ENCODE measurements at places on chromosomes 7 and 10. TPM values are rescaled to one million over a fixed set of nuclear protein-coding genes. Genes with fewer than 3 reads are reported as not detected.

The BTBD16 gene
- total RNA-seq = not detected

The HABP2 gene
- 0.23 TPM for total RNA-seq

The PANK1 gene
- total RNA-seq = 44.8 TPM

The FEZF1 gene
- 12.2 TPM for total RNA-seq

The TLX1 gene
- total RNA-seq = not detected

The FANK1 gene
- 11.3 TPM for total RNA-seq

The PAX4 gene
- total RNA-seq = not detected

The FOXI2 gene
- total RNA-seq = not detected

The MRPL32 gene
- total RNA-seq = 51.7 TPM

The SLIT1 gene
- 56.1 TPM for total RNA-seq

The NEBL gene
- 66.4 TPM for total RNA-seq

The CALU gene
- total RNA-seq = 51.2 TPM

The NPTX2 gene
- 32.1 TPM for total RNA-seq

The OR6V1 gene
- total RNA-seq = not detected

The PTPRZ1 gene
- 319 TPM for total RNA-seq

The GPR146 gene
- 3.2 TPM for total RNA-seq

The PON3 gene
- total RNA-seq = 0.92 TPM

The ARHGEF35 gene
- 1.4 TPM for total RNA-seq

The SRRM3 gene
- 15.2 TPM for total RNA-seq

The PRPS1L1 gene
- not detected for total RNA-seq

The GBX1 gene
- total RNA-seq = 1.6 TPM

The SMKR1 gene
- total RNA-seq = 6.7 TPM

The SPDYE1 gene
- not detected for total RNA-seq

The ATOH7 gene
- total RNA-seq = 0.69 TPM

The PARG gene
- 95.3 TPM for total RNA-seq

The HYAL4 gene
- total RNA-seq = not detected

The SPDYE2 gene
- total RNA-seq = 0.23 TPM

The CALY gene
- 36.4 TPM for total RNA-seq

The PLAU gene
- 2.1 TPM for total RNA-seq

The PCGF5 gene
- total RNA-seq = 36.9 TPM

The TRIL gene
- 33.9 TPM for total RNA-seq

The CISD1 gene
- total RNA-seq = 54.7 TPM

The OR9A2 gene
- total RNA-seq = 0.69 TPM

The ZNF735 gene
- total RNA-seq = not detected

The KEL gene
- 2.5 TPM for total RNA-seq

Measured in diencephalon (tissue), 1 donor.